ENCODE measurements at places on chromosomes 7 and 10. TPM values are rescaled to one million over a fixed set of nuclear protein-coding genes. Genes with fewer than 3 reads are reported as not detected.

GRCh38 chr10:77392236-77392721, 245.3 kb downstream of the KCNMA1 start:
- no peak for DNase-seq

DNA sequence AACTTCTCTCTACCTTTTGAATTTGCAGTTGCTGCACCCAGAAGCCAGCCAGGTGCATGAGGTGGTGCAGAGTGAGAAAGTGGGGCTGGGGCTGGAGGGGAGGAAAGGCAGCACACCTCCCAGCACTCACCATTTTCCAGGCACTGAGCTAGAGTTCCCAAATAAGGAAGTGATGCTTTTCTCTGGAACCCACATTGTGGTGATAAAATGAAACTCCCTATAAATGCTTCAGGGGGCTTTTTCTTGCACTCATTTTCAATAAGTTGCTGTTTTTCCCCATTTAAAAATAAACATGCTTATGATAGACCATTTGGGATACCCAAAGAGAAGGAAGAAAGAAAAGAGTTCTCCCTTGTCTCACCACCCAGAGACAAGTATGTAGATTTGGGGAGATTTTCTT, 42.8 kb upstream of the TNS3 start:
- DNase-seq = no peak

DNA sequence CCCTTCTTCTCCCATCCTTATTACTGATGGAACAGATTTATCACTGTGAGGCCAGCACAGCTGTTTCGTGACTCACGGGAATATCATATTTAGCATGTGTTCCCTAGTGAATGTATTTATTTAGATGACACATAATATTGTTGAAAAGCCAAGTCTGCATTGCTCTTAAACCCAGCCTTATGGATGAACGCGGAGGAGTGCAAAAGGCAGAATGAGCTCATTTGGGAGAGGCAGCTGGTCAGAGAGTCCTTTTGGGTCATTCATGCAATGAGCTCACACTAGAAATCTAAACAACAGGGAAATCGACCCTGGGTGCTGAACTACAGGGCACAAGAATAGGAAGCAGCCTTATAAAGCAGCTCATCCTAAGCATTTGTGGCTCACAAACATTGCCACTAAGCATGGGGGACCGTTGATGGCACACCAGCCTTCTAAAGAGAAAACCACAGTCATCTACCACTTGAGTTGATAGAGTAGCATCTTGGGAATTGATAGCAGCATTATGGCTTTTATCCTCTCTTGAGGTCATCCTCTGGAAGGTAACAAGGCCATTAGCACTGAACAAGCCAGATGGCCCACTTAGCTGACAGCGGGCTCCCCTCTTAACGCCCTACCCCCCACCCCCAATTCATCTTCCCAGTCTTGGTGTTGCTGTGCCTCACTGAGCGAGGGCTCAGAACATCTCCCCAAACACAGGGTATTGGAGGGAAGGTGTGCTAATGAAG, 32.9 kb upstream of the SDK1 start:
- no peak for DNase-seq

Gene MKX
- total RNA-seq = not detected

All from activated naive CD4-positive, alpha-beta T cell treated with anti-CD3 and anti-CD28 coated beads, Interleukin-2, amount 50 U/mL, for 72 hours (primary cell).